ENCODE measurements at places on chromosomes 1 and 21.

GRCh38 chr1:145959957-145960467 lies 2.2 kb upstream of the LIX1L start:
- no peak for DNase-seq

DNA sequence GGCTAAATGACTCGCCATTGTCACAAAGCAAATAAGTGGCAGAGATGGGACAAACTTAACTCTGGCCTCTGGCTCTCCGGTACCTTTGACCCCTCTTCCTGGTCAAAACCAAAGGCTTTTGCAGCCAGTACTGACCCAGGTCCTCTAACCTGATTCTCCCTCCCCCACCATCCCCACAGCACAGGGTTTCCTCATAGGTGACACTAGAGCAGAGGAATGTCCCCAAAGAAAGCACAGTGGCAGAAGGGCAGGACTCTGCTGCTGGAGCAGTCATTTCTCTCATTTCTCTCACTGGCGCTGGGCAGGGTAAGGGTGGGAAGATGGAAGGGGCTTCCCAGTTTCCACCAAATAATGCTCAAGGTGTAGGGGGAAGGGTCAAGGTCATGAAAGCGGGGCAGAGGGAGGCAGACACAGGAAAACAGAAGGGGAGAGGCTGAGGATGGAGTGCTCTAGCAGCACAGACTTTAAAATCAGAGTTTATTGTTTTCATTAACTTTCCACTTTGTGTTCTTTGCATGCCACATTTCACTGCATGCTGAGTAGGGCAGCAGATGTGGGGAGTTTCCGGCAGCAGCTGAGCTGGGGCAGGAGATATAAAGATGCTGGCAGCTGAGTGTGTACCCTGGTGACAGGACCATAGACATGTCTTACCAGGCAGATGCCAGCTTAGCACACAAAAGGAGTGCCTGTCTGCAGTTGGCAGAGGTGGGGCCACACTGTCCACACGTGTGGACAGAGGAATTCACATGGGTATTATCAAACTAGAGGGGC lies 80.5 kb downstream of the FAM78B start:
- no peak for DNase-seq

DNA sequence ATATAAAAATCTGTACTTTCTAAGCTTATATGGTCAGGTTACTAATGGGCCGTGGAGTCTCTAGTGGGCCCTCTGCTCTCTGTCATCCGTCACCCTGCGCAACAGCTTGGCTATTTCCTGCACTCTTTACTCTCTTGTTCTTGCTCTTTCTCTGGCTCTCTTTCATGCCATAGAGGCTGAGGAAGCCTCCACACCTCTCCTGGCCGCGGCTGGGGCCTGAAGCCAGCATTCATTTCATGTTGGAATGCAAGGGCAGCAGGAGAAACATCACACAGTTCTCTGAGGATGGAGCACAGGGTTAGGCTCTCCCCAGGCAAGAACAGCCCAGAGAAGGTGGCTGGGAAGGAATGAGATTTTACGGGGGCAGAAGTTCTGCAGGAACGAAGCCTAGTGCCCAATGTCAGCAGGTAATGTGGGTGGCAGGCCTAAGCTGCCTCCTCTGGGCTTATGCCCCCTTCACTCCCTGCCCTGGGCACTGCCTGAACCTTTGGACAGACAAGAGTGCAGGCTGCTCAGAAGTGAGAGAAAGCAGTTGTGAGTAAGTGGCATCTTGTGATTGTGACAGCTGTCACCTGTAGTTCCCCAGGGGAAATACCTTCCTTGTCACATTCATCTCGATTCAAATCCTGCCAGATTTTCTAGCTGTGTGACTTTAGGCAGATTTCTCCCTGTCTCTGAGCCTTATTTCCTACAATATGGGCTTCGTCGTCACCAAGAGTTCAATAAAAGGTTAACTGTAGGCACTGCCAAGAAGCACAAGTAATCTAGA lies 3.6 kb upstream of the FHAD1 start:
- DNase-seq: peak; percentile 38

GRCh38 chr1:20361805-20362381 lies 71.2 kb downstream of the VWA5B1 start:
- DNase-seq: no peak

GRCh38 chr21:45598666-45599065 lies 44.9 kb upstream of the PCBP3 start:
- no peak for DNase-seq

GRCh38 chr1:17877316-17877715 lies 122.2 kb downstream of the ACTL8 start:
- no peak for DNase-seq

GRCh38 chr1:84998642-84999280 lies 1.8 kb upstream of the MCOLN2 start:
- DNase-seq: peak; percentile 65

GRCh38 chr1:178796013-178796412 lies 71.0 kb downstream of the RALGPS2 start:
- DNase-seq: no peak

- peak; percentile 33 for DNase-seq
Measured at GRCh38 chr1:55257958-55258357, 42.8 kb upstream of the USP24 start.

DNA sequence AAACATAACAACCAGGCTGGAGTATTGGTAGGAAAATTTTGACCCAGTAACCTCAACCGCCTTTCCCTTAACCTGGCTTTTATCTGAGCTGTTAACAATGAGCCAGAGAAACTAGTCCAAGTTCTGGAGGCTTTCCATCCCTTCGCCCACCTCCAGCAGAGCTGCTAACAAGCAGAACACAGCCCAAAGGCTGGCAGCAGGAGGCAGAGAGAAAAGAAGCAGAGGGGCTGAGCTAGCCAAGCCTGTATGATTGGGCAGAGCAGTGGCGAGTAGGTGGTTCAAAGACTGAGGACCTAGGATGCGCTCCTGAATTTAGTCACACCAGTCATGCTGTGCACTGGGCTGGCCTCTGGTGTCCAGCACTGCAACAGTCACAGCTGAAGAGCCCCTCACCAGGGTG lies 123.0 kb downstream of the TNR start:
- DNase-seq: no peak

DNA sequence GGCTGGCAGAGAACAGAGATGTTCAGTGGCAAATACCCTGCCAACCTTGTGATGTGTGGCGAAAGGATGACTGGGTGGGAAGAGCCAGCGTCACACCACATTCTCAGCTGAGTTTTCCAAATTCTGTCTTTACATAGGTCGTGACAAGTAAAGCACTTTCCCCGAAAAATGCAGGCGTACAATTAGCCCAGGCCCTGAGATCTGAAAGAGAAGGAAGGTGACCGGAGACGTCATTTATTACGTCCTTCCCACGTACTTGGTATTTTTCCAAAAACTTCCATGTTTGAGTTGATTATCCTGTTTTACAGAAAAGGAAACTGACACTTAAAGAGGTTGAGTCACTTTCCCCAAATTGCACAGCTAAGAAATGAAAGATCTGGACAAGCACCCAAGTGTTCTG lies 413.3 kb downstream of the PRDM2 start:
- no peak for DNase-seq

DNA sequence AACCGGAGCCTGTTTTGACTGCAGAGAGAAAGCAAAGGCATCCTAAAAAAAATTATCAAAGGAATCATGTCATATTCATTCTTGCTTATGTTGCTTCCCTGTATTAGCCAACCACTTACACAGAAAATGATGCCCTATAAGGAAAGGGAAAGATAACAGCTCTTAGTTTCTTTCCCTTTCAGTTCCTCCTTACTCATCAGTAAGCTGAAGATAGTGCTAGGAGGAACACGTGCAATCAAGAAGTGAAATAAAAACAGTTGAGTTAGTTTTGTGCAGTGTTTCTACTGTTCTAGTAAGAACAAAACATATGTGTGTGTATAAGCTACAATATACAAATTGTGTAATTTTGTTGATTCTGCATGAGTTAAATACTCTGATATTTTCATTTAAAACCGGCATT lies 45.3 kb upstream of the MTF2 start:
- peak; percentile 62 for DNase-seq

DNA sequence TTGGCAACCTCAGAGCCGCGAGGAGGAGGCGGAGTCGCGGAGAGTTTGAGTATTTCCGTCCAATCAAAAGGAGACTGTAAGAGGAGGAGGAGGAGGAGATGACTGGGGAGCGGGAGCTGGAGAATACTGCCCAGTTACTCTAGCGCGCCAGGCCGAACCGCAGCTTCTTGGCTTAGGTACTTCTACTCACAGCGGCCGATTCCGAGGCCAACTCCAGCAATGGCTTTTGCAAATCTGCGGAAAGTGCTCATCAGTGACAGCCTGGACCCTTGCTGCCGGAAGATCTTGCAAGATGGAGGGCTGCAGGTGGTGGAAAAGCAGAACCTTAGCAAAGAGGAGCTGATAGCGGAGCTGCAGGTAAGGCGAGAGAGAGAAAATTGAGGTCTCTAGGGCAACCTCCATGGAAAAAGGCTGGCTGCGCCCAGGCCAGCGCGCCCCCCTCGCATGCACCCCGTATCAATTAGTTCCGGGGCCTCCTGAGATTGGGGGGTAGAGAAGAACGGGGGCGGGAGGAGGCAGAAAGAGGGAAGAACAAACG lies at the start of gene PHGDH:
PHGDH (plus strand) TSS at position 131 of the 538 bp plus-strand sequence; CDS start at position 220, 89 bp downstream.
- peak; percentile 74 for DNase-seq

DNA sequence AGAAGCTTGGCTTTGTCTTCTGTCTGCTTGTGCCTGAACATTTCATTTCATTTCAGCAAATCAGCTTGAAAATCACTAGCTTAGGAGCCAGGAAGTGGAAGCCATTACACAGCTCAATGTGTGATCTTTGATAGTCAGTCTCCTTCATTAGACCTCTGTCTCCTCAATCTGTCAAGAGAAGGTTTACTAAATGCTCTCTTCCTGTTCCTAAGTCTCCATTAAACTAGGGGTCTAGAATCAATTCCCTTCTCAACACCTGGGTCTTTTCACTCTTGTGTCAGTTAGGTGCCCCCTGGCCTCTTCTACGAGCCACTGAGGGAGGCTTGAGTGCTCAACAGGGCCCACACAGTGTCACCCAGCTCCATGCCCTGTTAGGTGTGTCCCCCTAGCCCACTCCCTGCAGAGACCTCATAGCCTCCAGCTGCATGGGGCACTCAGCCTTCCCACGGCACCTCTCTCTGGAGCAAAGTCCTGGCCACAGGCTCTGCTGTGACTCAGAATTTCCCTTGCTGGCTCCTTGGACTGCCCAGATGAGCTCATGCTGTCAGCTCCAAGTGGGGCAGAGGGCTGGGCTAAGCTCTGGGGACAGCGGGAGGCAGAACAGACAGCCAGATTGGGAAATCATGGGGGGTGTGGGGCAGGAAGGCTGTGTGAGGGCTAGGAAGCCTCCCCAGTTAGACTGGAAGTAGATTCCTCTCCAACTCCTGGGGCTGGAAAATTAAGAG lies 115.7 kb upstream of the IPO9 start:
- DNase-seq: no peak

- no peak for DNase-seq
Measured at GRCh38 chr1:230043081-230043480, 24.0 kb upstream of the GALNT2 start.

GRCh38 chr1:78383923-78384322 lies 106.9 kb upstream of the PTGFR start:
- DNase-seq: no peak

- DNase-seq: no peak
Measured at GRCh38 chr1:205920861-205921569, 22.2 kb downstream of the SLC26A9 start.

DNA sequence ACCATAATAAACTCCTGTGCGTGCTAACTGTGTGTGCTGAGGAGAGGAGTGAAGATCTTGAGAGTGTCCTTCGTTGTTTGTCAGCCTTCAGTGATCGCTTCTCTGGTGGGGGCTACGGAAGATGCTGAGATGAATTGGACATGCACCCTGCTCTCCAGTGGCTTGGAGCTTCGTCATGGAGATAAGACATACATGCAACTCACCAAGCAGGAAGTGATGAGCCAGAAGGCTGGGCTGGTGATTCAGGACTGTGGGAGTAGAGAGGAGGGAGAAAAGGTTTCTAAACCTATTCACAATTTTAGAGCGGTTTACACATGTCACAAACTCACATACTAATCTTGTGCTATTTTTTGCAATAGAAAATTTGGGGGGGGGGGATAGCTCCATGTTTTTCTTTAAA lies 128.9 kb upstream of the ADAR start:
- DNase-seq: no peak

DNA sequence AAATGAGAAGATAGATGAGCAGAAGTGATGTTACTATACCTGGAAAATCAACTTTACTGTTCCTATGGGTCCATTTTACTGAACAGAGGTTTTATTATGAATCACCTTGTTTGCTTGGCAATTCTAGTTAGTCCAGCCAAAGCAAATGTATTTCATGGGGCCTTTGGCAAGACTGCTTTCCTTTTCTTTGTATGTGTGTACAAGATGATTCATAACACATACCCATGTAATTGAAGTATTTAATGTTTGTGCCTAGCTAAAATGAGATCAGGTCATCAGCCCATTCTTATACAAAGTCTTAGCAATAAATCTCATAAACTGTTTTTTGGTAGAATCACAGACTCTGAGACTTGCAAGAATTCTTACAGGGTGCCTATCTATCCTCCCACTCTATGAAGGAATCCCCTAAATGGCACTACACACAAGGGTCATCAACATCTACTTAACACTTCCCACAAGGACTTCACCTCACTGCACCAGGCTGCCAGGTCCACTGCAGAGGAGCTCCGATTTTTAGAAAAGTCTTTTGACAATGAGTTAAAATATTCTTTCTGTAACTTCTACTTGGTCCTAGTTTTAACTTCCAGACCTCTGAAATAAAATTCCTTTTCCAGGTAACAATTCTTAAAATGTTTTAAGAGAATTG lies 58.5 kb downstream of the LPAR3 start:
- no peak for DNase-seq

DNA sequence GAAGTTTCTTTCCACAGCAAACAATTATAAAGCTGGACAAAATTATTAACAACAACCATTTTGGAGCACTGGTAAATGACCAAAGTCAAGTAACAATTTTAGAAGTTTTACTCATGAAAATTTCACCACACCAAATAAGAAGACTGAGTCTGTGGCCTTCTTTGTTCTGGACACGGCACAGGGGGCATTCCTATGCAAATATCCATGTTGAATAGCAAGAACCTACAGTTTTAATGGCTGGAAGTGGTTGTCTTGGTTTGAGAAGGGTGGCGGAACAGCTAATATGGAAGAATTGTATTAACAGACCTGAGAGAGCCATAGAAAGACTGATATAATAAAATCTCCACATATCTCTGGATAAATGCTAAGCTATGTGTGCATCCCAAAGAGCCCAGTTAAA lies 29.4 kb upstream of the GADD45A start:
- DNase-seq: no peak

DNA sequence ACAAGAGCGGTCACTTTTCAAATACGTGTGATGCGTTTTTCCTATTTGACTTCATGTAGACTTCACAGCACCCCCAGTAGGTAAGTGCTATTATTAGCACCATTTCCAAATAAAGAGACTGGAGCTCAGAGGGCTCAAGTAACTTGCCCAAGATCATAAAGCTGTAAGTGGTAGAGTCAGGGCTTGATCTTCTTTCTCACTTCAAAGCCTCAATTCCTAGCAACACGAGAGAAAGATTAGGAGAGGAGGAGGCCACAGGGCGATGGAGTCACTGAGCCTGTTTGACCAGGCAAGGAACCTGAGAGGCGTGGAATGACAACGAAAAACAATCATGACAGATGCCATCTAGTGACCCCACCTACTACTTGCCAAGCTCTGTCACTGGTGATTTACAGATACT lies 181.0 kb downstream of the FOXD2 start:
- no peak for DNase-seq

DNA sequence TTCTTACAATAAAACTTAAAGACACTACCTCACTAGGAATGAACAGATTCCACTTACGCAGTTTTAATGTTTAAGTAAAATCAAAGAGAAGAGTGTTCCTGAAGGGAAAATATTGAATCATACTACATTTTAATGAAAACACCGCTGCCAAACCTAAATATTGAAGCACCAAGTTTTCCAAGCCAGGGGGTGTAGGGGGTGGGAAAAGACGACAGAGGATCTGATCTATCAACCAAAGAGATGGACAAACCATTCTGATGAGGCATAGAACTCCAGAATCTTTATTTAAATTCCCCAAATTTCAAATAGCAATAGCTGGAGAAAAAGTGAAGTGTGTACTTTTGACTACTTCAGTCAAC lies 1.2 kb downstream of the ELK4 start:
- no peak for DNase-seq

Measured in GM13977 (cell line).